ENCODE measurements at places on chromosomes 3 and 15.

- no peak for DNase-seq
Observed at GRCh38 chr15:74955017-74955416, 1.6 kb downstream of the RPP25 start.

- peak; percentile 2 for DNase-seq
Observed at GRCh38 chr15:83207660-83208366, at the start of gene HDGFL3. Gene HDGFL3, minus strand, starts transcription at chr15:83207823. Its CDS starts 409 bp downstream, at chr15:83207414.

GRCh38 chr15:94070356-94071295 lies 160.7 kb upstream of the MCTP2 start:
- DNase-seq = no peak

- DNase-seq = no peak
Observed at GRCh38 chr3:188088948-188089685, 64.8 kb upstream of the LPP start.

GRCh38 chr15:99090938-99091337 lies 13.9 kb upstream of the SYNM start:
- no peak for DNase-seq

DNA sequence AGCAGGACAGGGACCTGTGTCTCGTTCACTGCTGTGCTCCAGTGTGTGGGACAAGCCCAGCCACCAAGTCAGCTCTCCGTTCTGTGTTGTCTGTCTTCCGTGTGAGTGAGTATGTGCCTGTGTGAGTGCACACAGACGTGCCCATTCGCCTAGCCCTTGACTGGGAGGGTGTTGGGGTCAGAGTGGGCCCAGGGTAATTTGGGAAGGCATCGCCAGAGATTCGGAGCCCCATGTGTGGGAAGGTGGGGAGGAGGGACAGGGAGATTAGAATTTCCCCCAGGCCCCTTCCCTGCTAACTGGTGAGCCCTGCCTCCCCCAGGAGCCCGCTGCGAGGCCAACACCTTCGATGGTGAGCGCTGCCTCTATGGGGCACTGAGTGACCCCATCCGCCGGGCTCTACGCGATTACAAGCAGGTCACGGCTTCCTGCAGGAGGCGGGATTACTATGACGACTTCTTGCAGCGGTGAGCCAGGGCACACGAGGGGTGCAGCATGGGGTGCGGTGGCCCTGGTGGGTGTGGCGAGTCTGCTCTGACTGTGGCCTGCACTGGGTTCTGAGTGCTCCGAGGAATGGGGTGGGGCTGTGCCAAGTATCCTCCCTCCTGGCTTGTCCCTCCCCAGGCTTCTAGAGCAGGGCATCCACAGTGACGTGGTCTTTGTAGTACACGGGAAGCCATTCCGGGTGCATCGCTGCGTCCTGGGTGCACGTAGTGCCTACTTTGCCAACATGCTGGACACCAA lies 3.1 kb downstream of the ABTB1 start:
- DNase-seq = no peak

DNA sequence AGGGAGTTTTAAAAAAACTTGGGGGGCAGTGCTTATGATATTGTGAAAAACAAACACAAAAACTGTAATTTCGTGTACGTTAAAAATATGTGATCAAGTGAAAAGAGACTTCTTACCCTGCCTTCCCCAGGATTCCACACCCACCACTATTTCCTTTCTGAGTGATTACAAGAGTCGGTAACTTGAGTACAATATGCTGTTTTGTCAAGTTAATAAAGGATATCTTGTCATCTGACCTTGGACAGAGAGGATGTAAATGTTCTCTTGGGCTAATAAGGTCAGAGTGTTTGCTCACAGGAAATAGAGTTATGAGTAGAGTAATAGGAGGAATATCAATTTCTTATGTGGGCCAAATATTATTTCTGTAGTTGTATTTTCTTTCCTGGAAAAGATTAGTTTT lies 68.1 kb downstream of the NOX5 start:
- no peak for DNase-seq

GRCh38 chr15:99966815-99967214 lies 233.6 kb upstream of the LYSMD4 start:
- DNase-seq = no peak

DNA sequence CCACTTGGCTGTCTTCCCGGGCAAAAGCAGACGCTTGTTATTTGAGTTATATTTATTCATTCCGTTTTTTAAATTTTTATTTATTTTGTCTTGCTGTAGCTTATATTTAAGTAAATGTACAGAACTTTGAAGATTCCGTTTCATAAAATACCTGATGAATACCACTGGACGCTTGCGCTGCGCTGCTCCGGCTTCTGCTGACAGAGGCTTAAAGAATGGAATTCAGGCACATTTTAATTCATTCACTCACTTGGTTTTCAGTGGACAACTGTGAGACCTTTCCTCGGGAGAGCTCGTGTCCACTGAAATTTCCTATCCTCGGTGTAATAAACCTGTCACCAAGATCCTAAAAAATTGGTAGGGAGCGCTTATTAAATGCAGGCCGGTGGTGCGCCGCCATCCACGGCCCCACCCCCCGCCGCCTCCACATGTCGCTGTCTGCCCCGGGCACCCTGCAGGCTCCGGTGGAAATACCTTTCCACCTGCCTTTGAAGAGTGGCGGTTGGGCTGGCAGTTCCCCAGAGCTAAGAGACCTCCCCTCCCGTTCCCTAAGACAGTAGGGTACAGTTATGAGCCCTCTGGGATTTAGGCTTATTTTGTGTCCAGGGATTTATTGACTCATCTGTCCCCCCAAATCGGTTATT lies 62.5 kb upstream of the UBE2E1 start:
- no peak for DNase-seq

DNA sequence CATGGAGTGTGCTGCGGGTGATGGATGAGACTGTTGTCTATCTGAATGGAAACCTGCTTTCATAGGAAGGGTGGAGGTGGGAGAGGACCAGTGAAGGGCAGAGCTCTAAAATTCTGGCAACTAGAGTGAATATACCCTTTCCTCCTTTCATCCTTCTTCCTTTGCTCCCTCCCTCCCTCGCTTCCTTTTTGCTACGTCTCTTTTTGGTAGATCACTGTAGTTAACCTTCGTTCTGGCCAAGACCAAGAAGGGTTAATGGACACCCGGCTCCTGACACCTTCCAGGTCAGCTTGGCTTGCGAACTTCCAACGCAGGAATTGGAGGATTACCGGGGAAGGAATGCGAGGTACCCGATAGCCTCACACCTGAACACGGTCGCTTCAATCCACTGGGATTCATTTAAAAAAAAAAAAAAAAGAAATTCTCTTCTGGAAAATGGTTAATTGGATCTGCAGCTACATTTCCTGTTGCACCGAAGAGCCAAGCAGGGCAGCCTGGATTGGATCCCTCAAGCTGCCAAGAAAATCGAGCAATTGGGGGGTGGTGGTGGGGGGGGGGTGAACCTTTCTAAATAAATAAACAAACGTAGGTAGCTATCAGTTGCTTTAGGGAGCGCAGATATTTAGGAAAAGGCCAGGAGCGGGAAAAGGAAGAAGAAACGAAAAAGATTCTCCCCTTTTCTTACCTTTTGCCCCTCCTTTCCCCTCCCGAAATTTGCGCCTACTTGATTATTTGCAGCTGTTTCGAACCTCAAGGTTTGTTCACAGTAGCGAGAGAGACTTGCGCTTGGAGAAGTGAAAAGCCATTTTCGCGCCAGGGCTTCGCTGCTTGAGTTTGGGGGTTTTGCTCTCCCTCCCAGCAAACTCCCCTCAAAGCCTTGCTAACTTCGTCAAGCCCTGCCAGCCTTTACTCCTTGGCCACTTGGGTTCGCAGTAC lies 9.5 kb upstream of the NR2F2 start:
- DNase-seq = no peak

DNA sequence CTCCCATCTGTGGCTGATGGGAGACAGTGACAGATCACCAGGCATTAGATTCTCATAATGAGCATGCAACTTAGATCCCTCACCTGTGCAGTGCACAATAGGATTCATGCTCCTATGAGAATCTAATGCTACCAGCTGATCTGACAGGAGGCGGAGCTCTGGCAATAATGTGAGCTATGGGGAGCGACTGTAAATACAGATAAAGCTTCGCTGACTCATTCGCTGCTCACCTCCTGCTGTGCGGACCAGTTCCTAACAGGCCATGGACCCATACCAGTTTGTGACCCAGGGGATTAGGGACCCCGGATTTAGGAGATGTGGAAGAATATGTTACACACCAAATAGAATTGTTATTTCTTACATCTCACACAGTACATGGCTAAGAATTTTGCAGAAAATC lies 6.7 kb downstream of the ARGFX start:
- DNase-seq = no peak

- peak; percentile 56 for DNase-seq
Observed at GRCh38 chr3:149967086-149967685, 3.5 kb downstream of the PFN2 start.

GRCh38 chr3:148178503-148178902 lies 519.2 kb upstream of the AGTR1 start:
- DNase-seq = no peak

DNA sequence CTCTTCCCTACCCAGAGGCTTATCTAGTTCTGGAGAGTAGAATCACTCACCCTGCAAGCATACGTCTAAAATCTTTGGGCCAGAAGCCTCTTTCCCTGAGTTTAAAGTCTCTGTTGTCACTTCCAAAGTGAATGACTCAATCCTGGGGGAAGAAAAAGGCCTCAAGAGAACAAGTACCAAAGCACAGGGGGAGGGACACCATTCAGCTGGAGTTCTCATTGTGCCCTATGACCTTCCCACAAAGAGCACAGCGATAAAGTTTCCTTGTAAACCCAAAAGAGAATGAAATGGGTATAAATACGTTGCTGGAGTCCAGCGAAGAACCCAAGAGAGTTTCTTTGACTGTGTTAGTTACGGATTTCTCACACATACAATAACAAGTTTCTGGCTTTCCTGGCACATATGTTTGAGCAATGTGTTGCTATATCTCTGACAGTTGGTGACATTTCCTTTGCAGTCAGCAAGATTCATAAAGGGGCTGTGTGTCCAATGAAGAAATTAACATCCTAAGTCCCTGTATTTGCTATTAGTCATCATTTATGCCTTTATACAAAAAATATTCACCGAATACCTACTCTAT lies 107.3 kb upstream of the PTPRG start:
- no peak for DNase-seq

DNA sequence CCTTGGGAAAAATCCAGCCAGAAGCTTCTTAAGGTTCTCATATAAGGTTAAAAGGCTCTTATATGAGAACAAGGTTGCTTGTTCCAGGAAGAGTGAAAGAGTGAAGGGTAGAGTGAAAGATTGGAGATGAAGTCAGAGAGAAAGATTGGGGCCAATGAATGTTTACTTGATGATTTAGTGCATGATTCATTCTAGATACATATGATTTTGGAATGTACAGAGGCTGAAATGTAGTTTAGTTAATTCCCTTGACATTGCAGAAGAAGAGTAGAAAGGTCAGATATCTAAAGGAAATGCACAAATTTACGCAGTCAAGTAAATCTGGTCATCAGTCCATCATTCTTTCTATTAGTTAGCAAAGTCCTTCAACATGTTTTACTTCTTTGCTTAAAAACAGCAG lies 619.8 kb upstream of the ZNF717 start:
- DNase-seq = no peak

DNA sequence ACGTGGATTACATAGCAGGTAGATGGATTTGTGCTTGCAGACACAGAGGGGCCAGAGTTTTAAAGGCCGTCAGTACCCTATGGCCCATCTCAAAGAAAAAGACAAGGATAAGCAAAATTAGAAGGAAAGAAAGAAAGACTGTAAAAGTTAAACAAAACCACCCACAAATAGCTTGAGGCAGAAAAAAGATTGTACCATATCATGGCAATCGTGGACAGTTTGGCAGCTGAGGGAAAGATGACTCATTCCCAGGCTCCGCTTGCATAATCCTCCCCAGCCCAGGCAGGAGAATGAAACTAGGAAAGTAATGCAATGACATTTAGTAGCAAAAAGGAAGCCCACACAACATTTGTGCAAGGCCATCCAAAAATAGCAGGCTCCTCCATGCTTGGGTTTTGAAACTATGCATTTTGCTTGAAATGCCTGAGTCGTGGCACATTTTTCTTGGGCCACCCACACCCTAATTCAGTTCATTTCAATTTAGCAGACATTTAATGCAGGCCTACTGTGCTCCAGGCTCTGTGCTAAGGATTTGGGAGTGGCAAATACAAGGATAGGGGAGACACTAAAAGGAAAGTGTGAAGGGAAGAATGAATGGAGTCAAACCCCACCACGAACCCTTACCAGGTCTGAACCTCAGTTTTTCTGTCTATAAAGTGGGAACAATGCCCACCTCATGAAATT lies 40.9 kb upstream of the SMAD3 start:
- no peak for DNase-seq

GRCh38 chr15:88690331-88690730 lies 51.5 kb downstream of the ISG20 start:
- no peak for DNase-seq

DNA sequence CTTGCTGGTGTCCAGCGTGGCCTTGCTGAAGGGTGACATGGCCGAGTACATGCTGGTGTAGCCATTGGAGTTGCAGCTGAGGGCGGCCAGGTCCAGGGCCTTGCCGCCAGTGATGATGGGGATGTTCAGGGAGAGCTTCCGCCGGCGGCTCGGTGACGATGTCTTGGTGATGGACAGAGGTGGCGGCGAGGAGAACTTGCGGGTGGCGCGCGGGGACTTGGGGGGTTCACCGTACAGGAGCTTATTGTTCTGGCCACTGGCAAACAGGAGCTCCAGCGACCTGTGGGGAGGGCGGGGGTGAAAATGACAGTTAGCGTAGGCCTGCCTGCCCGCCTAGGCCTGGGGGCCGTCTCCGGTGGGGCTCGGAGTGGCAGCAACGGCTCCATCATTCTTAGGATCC lies 59.0 kb upstream of the CTSH start:
- DNase-seq = no peak

GRCh38 chr3:138567403-138567802 lies 26.7 kb downstream of the CEP70 start:
- DNase-seq = no peak

DNA sequence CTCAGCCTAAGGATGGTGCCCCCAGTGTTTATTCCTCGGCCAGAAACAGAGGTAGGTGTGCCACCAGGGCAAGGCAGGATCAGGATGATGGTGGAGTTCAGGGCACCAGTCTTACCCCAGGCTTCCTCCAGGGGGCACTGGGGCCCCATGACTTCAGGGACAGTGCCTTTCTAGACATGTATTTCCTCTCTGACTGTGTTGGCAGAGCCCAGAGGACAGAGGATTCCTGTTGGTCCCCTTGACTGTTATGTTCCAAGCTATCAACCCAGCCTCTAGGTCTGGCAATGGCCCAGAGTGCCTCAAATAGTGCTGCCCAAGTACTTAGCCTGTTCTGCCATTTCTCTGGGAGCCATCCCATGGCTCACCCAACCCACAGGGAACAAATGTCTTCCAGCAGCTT lies 2.8 kb downstream of the HEMK1 start:
- peak; percentile 91 for DNase-seq

Measured in CD4-positive, alpha-beta T cell treated with Interleukin-2 at 100 ng/mL for 4 hours (primary cell).